Mucosa of gallbladder (tissue), 1 donor: ENCODE measurements at places on chromosomes 5 and 9. TPM values are rescaled to one million over a fixed set of nuclear protein-coding genes. Genes with fewer than 3 reads are reported as not detected.

Gene EQTN
- total RNA-seq, result 0.32 TPM

Gene SFXN1
- 42.7 TPM for total RNA-seq

Gene IL5
- total RNA-seq, result not detected

Gene DEPDC1B
- total RNA-seq, result 117 TPM

Gene CATSPER3
- 1.0 TPM for total RNA-seq

Gene FAM221B
- total RNA-seq, result not detected

Gene ATP10B
- total RNA-seq, result 119 TPM

Gene FBP2
- not detected for total RNA-seq

Gene KCNIP1
- total RNA-seq, result 1.5 TPM

Gene SNCAIP
- total RNA-seq, result 2.4 TPM

Gene SOX30
- 0.09 TPM for total RNA-seq

Gene CLIC3
- total RNA-seq, result 2.2 TPM

Gene HTR4
- 3.8 TPM for total RNA-seq

Gene LTC4S
- total RNA-seq, result 26.0 TPM

Gene PCA3
- total RNA-seq, result not detected
